ENCODE measurements at places on chromosomes 1 and 21.

GRCh38 chr1:72830606-72831390 is 548.5 kb upstream of the NEGR1 start:
- DNase-seq: no peak

DNA sequence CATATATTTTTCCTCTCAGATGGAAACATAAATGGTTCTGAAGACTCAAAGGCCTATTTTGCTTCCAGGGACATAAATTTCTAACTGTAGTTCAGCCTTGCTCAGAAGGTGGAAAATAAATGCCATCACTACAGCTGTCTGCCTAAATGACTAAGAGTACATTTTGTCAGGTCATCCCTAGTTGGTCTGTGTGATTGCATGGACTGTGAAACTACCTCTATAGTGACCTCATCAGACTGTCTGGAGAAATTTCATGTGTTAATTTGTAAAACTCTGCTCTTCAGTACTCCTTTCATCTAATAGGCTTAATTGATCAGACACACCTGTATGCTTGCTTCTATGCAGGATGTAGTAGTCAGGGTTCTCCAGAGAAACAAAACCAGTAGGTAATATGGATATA is 886.9 kb downstream of the AMY1C start:
- DNase-seq: no peak

- no peak for DNase-seq
Measured at GRCh38 chr1:41041614-41042270, 20.2 kb upstream of the SLFNL1 start.

- DNase-seq: no peak
Measured at GRCh38 chr1:150152772-150153456, 3.2 kb downstream of the PLEKHO1 start.

DNA sequence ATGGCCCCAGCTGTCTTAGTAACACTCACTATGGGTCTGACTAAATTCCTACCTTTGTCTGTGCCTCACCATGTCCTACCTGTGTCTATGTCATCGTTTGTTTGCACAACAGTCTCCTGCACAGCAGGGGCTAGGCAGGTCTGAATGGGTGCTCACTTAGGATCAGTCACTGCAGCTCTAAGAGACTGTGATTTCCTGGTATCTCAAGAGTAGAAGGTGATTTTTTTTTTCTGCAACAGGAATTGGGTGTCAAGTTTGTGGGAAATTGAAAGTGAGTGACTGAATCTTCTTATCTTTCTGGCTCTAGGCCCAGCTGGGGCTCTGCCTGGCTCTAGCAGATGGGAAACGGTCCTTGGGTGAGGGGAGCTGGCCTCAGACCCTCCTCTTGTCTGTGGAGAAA is 46.4 kb upstream of the TRABD2B start:
- no peak for DNase-seq

DNA sequence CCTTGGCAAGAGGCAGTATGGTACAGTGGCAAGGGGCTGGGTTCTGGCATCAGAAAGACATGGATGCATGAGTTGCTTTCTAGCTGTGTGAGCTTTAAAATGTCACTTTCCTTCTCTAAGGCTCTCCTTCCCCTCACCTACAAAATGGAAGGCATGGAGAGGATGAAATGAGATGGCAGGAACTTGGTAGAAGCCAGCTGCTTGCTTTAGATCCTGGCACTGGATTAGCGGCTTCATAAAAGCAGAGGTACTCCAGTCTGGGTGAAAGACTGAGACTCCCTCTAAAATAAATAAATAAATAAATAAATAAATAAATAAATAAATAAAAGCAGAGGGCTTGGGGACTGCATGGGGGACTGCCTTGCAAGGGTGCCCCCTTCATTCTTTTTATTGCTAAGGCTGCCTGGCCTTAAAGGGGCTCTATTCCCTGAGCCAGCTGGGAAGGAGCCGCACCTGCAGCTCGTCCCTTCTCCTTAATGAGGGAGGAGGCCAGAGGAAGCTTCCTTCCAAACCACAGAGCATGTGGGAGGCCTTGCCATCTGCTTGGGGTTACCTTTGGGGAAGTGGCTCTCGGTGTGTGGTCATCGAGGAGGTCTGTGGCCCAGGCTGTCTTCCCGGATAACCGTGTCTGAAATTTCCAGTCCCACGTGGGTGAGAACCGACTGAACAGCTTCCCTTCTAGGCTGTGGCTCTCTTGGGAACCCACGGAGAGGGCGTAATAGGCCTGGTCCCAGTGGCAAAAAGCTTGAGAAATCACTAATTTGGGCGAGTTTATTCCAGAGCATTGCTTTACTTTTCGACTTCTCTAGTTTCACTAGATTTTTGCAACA is 2.0 kb upstream of the ATP13A2 start:
- no peak for DNase-seq

DNA sequence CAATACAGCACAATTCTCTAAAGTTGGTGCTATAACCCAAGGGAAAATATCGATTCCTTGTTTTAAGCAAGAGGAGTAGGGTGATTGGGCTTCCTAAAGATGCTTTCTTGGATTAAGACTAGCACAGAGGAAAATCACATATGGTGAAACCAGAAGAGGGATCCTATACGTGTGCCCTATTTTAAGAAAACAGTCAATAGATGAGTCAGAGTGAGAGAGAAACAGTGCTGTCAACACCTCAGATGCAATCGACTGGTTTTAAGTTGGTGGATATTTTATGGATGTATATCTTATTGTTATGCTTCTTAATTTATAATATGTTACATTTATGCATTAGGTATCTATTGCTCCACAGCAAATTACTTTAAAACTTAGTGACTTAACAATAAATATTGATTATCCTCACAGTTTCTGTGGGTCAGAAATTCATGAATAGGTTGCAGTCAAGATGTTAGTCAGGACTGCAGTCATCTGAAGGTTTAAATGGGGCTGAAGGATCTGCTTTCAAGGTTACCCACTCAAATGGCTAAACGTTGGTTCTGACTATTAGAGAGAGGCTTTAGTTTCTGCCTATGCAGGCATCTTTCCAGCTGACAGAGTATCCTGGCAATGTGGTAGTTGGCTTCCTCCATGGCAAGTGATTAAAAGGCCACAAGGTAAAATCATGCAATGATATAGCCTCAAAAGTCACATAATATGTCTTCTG is 61.6 kb upstream of the DEPDC1 start:
- no peak for DNase-seq

GRCh38 chr1:206903687-206904086 is 6.4 kb downstream of the IL24 start:
- no peak for DNase-seq

GRCh38 chr1:58971629-58972140 is 187.8 kb upstream of the JUN start:
- DNase-seq: no peak

- DNase-seq: no peak
Measured at GRCh38 chr1:219517031-219517430, 95.9 kb downstream of the ZC3H11B start.

DNA sequence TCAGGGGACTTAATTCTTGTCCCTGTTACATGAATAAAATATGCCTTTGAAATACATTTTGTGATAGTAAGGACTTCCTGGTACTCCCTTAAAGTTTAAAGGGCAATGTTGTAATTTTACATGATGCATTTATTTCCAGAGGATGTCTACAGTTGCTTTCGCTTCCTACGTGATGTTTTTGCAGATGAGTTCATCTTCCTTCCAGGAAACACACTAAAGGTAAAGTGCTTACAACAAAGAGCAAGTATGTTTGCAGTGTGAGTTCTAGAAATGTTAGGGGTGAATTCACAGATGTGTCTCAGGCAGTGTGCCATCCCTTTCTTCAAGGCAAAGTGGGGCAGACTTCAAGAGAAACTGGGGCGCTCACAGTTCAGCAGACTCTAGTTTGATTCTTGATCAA is 31.2 kb downstream of the GNPAT start:
- DNase-seq: no peak

DNA sequence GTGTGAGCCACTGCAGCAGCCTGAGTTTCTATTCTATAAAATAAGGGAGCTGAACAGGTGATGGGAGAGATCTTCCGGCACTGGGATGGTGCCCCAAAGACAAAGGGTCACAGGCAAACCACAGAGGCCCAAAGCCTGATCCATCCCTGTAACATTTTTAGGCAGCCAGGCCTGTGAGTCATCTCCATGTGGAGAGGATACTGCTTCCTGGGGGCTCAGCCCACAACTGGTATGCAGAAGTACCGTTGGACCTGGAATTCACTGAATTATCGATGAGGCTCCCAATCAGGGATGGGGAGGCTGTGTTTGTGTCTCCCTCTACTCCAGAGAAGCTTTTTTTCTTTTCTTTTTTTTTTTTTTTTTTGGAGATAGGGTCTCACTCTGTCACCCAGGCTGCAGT is 48.8 kb upstream of the WASF2 start:
- no peak for DNase-seq

All from pulmonary artery endothelial cell (primary cell).